ENCODE measurements at places on chromosomes 1 and 21.

- no peak for DNase-seq
Measured at GRCh38 chr1:86965012-86965826, 50.8 kb downstream of the HS2ST1 start.

DNA sequence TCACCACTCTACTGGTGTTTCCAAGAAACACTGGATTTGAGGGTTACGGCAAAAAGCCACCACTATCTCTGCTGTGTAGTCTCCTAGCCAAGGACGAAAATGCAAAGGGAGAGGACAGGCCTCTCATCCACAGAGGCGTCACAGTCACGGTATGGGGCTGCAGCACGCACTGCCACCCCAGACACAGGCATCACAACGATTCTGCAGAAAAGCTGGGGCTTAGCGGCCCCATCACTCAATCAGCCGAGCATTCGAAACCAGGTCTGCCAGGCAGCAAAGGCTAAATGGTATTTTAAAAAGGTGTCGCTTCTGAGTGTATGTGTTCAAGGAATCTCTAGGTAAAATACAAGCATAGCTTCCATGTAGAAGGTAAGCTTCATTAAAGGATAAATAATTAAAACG, 1.4 kb downstream of the RIPK4 start:
- DNase-seq, result no peak

- DNase-seq, result no peak
Measured at GRCh38 chr1:43015269-43015668, 56.6 kb upstream of the SLC2A1 start.

DNA sequence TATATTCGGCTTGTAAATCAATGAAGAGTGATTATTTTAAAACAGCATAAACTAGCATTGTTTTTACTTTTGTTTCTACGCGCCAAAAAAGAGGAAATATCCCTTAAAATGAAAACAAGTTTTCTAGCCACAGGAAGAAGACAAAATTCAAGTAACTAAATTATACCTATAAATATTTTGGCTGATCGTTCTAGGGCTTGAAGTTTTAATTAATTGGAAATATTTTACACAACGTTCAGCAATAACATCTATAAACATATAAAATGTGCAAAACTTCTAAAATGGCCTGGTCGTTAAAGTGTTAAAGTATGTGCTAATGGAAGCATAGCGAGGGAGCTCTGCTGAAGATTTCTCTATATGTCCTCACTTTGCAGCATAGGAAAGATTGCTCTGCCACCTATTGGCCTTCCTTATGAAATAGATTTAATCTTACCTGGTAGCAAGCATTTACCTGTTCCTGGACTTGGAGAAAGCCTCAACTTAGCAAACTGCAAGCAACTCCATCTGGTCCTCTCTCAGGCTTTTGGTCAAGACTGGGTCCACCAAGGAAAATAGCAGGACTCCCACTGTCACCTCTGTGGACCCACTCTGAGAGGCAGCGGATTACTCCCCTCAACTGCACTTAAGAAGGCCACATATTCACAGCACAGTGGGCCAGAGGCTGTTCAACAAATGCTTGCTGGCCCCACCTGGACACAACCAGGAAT, 351.3 kb upstream of the RUNX1 start:
- DNase-seq, result peak; percentile 46

GRCh38 chr1:156308078-156308477, 9.0 kb upstream of the VHLL start:
- no peak for DNase-seq

DNA sequence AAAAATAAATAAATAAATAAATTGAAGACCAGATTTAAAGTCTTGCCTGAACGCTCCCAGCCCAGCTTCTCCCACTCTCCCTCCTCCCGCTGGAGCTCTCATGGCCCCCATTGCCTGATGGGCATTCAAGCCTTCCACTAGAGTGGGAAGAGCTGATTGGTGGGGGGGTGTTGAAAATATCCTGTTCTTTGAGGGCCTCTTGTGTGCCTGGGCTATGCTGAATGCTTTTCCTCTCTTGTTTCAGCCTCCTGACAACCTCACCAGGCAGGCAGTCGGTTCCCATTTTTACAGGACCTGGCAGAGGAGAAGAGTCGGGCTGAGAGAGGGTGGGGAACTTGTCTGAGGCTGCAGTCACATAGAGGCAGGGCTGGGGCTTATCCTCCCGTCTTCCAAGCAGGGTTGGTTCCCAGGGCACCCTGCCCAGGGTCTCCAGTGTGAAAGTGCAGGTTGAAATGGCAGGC, 59.2 kb upstream of the SSBP3 start:
- no peak for DNase-seq
